Psoas muscle (tissue), 8 donors: ENCODE measurements at places on chromosomes 2 and 18. TPM values are rescaled to one million over a fixed set of nuclear protein-coding genes. Genes with fewer than 3 reads are reported as not detected.

GRCh38 chr2:156818944-156819343 is 382.8 kb downstream of the GPD2 start:
- DNase-seq = no peak

DNA sequence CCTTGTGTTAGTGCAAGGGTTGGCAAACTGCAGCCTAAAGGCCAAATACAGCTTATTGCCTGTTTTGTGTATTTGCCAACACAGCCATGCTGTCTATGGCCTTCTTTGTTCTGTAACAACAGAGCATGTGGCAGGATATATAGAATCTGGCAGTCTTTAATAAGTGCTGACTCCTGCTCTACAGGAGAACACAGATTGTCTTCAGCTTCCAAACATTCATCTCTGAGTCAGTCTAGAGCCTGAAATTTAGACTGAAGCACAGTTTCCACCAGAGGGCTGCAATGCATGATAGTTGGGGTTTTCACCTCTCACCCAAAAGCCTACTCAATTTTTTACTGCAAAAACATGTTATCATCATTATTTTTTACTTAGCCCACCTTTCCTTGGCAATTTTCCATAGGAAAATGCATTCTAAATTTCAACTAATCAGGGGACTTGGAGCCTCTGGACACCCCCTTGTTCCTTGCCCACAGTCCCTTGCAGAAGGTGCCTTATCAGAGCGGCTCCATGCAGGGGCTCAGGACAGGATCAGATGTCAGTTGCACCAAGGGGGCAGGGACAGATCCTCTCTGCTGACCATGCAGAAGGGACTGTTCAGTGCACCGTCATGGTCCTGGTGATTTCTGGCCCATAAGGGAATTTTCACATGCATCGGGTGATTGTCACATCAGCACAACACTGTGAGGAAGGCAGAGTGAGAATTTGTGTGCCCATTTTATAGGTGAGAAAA is 12.4 kb downstream of the IL37 start:
- no peak for DNase-seq

The FEV gene
- not detected for total RNA-seq

GRCh38 chr2:200305797-200306195 is 697 bp upstream of the SPATS2L start:
- peak; percentile 40 for DNase-seq

DNA sequence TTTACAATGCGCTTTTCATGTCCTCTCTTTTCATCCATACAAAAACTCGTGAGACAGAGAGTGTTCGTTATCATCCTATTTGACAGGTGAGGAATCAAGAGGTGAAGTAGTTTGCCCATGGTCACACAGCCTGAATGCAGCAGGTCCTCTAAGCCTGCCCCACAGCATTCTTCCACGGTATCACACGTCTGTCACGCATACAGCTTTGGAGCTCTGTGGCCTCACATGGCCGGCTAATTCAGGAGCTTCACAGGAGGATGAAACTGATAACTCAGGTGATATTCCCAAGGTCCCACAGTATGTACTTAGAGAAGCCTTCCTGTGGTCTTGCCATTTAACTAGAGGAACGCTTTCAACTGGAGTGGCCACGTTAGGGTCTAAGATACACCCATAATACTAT is 59.0 kb downstream of the MYO5B start:
- no peak for DNase-seq

The MROH2A gene
- not detected for total RNA-seq

GRCh38 chr2:154758871-154759270 is 60.4 kb downstream of the KCNJ3 start:
- DNase-seq = no peak

GRCh38 chr2:173205375-173205774 is 129.7 kb downstream of the MAP3K20 start:
- DNase-seq = peak; percentile 78

DNA sequence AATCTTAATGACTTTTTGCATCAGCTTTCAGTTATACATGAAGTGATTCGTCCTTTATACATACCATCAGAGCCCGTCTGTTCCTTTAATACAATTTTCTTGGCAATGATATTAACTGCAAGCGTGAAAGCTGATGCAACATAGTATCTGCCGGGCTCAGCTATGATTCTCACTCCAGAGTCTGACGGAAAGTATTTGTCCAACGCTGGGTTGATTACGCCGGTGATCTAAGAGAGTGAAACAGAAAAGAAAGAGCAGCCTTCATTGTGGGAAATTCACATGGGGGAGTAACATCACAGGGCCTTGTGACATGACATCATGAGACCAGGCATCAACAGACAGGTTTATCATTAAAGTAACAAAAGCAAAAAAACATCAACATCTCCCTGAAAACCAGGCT is 6.2 kb downstream of the ODC1 start:
- no peak for DNase-seq

DNA sequence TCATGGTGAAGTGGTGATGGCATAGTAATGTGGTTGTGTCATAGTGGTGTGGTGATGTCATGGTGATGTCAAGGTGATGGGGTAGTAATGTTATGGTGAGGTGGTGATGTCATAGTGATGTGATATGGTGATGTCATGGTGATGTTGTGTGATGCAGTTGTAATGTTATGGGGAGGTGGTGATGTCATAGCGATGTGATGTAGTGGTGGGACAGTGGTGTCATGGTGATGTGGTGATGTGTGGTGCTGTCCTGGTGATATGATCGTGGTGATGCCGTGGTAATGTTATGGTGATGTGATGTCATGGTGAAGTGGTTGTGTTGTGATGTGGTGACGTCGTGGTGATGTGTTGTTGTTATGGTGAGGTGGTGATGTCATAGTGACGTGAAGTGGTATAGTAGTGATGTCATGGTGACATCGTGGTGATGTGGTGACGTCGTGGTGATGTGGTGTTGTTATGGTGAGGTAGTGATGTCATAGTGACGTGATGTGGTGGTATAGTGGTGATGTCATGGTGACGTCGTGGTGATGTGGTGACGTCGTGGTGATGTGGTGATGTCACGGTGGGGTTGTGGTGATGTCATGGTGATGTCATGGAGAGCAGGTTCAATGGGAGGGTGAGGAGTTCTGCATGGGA is 242.7 kb upstream of the MYT1L start:
- peak; percentile 16 for DNase-seq

The RNF125 gene
- total RNA-seq = 1.3 TPM

DNA sequence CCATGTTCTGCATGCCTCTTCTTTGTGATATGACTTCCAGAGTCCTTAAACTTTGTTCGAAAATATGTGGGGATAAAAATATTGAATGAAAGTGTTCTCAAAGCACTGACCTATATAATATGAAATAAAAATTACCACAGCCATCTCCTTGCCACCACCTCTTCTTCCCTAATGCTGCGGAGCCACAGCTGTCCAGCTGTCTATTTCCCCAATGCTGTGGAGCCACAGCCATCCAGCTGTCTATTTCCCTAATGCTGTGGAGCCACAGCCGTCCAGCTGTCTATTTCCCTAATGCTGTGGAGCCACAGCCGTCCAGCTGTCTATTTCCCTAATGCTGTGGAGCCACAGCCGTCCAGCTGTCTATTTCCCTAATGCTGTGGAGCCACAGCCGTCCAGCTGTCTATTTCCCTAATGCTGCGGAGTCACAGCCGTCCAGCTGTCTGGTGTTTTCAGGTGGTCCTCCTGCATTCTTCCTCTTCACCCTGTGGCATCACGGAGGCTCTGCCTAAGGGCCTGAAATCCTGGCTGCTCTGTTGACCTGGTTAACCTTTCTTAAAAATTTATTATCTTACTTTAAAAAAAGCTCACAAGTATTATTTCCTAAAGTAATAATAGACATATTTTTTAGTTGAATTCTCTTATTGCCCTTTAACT is 266.1 kb upstream of the MEX3C start:
- no peak for DNase-seq

DNA sequence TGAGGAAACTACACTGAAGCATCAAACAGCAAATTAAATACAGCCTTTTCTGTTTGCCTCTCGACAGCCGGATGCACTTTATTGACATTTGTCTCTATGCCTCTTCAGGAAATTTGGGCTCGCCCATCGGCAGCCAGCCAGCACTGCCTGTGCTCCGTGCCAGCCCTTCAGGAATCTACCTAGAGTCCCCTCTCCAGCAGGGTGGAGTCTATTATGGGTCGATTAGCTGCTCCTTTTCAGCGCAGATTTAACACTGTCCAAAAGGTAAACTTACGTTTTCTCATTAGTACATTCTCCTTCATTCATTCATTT is 91.5 kb downstream of the MYCN start:
- DNase-seq = no peak

The PPM1B gene
- total RNA-seq = 195 TPM

DNA sequence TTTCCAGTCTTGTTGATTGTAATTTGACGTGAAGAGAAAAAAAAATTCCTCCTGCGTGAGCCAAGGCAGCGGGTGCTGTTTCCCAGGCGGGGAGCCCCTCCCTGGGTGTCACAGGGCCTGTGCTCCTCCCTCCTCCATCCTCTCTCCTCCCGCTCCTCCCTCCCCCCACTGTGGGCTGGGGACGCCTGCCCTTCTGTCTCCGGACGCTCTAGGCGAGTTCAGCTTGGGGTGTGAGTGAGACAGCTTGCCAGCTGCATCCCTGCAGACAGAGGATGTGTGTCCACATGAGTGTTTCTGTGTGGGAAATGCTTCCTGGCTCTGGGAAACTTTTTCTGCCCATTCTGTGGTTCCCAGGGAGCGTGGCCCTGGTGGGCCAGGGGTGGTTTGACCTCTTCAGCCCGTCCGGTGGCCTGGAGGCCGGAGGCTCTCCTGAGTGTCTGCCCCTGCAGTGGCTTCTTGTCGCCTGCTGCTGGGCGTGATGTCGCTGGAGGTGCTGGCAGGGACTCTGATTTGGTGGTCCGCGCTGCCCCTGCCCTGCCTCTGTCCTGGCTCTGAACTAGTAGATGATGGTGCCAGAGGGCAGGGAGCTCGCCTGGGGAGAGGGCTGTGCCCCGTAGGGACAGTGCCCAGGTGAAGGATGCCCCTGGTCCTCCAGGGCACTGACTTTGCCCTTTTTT is 96.4 kb downstream of the USP40 start:
- peak; percentile 81 for DNase-seq

The DYNAP gene
- total RNA-seq = not detected

GRCh38 chr18:13808294-13809042 is 15.5 kb upstream of the MC5R start:
- DNase-seq = no peak

- DNase-seq = no peak
These were observed 117.0 kb downstream of the AP1S3 start for GRCh38 chr2:223720367-223720766.

DNA sequence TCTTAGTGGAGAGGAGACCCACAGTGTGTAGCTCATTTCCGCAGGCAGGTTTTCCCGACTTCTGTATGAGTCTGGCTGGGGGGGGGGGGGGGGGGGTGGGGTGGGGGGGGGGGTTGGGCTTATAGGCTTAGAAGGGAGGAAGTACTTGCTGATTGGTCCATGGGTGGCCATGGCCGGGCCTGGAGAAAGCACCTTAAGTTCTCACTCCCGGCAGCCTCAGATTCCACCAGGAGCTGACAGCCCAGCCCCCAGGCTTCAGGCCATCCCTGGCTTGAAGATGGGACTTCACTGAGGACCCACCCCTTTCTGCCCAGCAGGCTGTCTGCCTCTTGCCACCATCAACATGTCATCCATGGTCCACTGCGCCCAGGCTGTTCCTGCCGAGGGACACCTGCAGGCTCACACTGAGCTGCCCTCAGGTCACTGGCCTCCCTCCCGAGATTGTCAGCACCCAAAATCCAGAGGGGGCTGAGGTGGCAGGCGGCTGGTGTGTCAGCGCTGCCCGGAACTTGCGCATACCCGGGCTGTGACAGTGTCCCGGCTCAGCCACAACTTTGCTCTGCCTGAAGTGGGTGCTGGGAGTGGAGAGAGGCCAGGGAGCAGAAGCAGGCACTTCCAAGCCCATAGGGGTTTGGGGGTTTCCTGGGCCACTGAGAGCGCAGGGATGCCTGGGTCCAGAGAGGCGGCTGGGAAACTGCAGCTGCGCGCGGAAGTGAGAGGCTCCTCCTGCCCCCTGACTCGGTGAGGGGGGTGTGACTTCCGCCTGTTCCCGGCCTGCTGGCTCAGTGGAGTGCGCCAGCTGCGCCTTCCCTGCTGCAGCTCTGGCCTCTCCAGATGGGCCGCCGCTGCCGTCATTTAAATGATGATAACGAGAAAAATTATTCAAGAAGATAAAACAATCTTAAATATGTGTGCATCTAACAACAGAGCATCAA is 256.1 kb downstream of the RPRM start:
- no peak for DNase-seq
